ENCODE measurements at places on chromosomes 3 and 15. TPM values are rescaled to one million over a fixed set of nuclear protein-coding genes. Genes with fewer than 3 reads are reported as not detected.

Gene HYAL1
- 155 TPM for total RNA-seq

Gene ITIH1
- total RNA-seq, result 1,022 TPM

Gene LMAN1L
- 0.08 TPM for total RNA-seq

Gene SRGAP3
- total RNA-seq, result 1.8 TPM

Gene HDC
- total RNA-seq, result 3.0 TPM

Gene KNL1
- total RNA-seq, result 3.5 TPM

Measured in liver (tissue), 10 donors.